ENCODE measurements at places on chromosomes 12 and 14.

DNA sequence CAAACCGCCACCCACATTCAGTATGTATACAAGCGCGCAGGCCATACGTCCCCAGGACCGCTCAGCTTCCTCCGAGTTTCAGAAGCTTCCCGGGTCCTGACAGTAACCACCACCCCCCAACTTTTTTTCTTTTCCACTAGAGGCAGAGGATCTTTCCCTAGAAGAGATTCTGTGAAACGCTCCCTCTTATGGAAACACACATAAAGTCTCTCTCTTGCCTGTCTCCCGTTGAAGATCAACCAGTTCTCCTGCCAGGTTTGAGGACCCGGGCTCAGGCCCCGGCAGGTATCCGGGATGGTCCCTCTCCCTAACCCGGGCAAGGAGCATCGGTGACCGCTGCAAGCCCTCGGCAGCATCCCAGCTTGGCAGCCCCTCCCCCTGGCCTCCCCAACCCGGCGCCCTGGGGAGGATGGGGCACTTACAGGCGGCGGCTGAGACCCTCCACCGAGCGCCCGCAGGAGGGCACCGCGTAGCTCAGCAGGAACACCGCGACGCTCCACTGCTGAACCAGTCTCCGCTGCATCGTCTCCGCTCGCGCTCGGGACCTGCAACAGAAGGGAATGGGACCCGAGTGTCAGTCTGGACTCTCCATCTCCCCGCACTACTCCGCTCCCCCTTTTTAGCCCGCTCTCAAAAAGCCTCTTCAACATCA is 3.4 kb downstream of the PTHLH start:
- DNase-seq, result peak; percentile 76

DNA sequence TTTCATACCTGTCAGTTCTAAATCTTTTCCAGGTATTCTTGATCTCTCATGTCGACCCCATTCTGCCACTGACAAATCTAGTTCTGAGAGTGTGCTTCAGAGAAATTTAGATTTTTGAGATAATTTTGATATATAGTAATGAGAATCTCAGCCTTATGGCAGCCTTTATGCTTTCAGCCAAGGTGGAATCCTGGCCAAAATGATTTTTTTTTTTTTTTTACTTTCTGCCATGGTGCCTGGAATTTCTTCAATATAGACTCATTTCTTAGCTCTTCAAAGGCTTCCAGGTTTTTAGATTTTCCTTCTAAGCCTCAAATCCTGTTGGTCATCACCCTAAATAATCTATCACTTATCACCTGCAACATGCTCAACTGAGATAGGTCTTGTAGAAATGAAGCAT is 926.6 kb downstream of the NRXN3 start:
- DNase-seq, result no peak

DNA sequence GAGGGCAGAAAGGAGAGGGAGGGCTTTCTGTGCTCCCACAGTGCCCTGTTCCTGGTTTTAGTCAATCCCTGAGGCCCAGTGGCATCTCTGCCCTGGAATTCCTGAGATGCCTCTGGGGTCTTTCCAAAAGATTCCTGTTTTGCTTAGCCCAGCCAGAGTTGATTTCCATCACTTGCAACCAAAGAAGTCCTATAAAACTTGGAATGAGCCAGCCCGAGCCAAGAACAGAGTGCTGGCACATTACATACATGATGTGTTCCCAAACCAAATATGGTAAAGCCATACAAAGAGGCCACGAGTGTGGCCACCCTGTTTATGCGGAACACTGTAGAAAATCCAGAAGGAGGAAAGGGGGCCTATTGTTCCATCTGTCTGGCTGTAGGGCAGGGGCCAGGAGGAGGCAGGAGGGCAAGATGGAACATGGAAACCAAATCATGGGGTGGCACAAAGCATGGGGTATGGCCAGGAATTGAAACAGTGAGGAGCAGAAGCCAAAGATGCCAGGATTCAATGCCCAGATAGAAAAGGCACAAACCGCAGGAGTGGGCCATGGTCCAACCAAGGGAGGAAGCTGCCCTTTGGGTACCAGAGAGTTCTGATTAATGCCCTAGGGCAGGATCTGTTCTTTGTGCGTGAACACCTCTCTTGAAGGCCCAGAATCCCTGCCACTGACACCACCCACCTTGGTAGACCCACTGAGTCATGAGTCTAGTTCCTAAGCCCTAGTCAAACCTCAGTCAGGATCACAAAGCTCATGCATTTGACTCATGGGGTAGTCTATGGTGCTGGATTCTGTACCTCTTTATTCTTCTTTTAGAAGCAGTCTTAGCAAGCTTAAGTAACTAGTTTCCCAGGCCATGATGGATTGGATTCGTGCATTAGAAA is 75.2 kb downstream of the LRRC74A start:
- no peak for DNase-seq

DNA sequence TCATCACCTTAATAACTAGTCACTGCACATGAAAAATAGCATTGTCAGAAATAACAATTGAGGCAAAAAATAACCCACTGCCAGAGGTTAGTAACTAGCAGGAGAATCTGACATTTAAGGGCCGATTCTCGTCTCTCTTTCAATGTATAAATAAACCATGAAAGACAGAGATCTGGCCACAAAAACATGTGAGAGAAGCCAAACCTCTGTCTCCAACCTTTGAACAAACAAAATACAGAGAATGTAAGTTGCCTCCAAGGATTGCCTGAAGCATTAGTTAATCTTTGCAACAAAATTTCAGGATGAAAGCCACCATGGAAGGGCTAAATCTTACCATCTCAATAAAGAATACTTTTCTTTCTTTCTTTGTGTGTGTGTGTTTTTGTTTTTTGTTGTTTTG is 257.4 kb upstream of the TMTC1 start:
- DNase-seq, result no peak

- DNase-seq, result peak; percentile 41
Measured at GRCh38 chr14:54931598-54932340, 29.1 kb upstream of the GCH1 start.

DNA sequence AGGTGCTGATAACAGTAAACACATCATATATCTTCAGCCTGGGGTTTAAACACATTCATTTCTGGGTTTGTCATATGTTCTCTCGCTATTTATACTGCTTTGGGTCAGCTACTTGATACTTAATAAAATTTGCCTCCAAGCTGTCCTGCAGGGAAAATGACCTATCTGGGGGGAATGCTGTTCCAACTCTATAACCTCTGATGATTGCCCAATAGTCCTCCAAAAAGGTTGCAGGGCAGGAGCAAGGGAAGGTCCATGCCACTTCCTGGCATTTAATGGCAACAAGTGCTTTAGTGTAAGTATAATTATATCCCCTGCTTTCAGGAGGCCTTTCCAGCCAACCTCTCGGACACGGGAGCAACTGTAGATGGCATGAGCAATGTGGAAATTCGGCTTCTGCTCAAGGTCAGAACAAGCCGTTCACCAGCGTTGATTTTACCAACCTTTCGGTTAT is 198.0 kb upstream of the EEA1 start:
- no peak for DNase-seq

DNA sequence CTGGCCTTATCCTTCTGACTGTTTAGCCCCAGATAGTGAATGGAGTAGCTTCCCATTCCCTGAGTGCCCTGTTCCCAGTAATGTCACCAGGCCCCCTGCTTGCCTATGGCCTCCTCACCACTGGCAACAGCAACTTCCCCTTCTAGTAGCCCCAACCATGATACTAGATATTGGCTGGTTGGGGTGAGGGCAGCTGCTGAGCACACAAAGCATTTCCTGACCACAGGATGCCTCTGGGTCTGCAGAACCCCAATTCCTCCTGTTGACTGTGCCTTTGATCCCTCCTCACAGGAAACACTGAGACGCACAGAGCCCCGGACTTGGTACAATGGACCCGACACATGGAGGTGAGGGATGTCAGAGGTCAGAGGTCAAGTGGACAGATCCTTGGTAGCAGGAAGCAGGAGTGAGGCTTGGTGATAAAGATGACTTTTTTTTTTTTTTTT is 597 bp downstream of the SOAT2 start:
- DNase-seq, result no peak

DNA sequence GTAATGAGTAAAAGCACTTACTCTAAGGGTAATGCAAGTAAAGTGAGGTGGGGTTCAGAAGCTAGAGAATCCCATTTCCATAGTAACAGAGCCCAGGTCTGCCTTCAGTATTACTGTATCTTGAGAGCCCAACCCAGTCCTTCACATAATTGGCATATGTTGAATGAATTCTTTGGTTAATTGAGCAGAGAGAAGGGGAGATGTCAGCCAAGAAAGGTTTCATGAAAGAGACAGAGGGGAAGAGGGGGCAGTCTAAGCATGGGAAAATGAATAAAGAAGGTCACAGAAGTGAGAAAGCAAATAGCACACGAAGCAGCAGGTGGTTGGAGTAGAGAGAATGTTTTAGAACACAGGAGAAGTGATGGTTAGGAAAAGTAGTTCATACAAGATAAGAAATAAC is 371.1 kb downstream of the SEC23A start:
- no peak for DNase-seq

- no peak for DNase-seq
Measured at GRCh38 chr14:23639048-23639890, 3.1 kb downstream of the DHRS2 start.

GRCh38 chr12:93168751-93169150 is 209.0 kb upstream of the NUDT4 start:
- no peak for DNase-seq

DNA sequence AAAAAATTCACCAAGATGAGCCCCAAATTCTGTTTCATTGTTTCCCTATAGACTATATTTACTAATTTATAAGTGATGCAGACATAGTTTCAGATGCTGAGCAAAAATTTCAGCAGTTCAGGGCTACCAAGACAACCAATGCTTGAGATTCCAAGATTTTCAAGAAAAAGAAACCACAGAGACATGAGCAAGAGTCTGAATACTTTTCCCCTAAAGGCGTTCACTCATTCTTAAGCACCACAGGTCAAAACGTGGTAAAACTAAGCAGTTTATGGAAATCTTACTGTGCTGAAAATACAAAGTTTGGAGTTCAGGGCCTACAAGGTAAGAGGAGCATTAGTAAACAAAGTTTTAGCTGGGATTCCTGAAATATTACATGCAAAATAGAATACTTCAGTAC is 221.2 kb downstream of the KCNH5 start:
- DNase-seq, result no peak

- no peak for DNase-seq
Measured at GRCh38 chr14:103194256-103195045, 71.2 kb downstream of the TNFAIP2 start.

- DNase-seq, result peak; percentile 33
Measured at GRCh38 chr14:25150934-25151790, 101.2 kb upstream of the STXBP6 start.

- DNase-seq, result no peak
Measured at GRCh38 chr14:45838597-45838996, 585.6 kb upstream of the MIS18BP1 start.

DNA sequence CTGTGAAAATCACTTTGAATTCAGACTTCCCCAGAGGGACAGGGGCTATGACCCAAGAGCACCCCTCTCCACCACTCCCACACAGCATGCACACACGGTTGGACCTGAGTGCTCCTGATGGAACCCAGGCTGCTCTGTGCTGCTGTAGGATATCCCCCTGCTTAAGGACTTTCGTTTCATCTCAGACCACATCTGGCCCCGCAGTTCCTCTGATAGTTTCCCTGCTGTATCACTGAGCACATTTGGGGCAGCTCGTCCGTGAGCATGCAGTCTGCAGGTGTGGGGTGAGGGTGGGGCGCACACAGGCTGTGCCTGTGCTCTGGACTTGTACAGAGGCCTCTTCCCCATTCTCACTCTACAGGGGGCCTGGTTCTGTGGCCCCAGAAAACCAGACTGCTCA is 345.2 kb upstream of the FKBP4 start:
- no peak for DNase-seq

DNA sequence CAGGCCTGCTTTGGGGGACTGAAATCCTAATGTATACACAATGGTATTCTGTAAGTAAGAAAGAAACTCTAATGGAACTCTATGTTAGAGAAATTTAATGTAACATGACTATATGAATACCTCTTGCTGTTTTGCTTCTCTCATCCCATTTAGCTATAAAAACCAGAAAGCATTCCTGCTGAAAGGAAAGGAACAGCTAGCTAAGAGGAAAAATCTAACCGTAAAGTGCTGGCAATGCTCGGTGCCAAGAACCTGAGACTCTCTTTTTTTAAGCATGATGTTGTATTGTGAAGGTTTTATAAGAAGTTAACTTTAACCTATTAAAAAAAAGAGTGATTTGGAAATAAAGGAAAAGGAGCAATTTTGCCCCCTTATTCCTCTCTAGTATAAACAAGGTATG is 75.6 kb upstream of the DACT1 start:
- DNase-seq, result no peak

GRCh38 chr14:104953097-104953496 is 25.1 kb downstream of the AHNAK2 start:
- no peak for DNase-seq

DNA sequence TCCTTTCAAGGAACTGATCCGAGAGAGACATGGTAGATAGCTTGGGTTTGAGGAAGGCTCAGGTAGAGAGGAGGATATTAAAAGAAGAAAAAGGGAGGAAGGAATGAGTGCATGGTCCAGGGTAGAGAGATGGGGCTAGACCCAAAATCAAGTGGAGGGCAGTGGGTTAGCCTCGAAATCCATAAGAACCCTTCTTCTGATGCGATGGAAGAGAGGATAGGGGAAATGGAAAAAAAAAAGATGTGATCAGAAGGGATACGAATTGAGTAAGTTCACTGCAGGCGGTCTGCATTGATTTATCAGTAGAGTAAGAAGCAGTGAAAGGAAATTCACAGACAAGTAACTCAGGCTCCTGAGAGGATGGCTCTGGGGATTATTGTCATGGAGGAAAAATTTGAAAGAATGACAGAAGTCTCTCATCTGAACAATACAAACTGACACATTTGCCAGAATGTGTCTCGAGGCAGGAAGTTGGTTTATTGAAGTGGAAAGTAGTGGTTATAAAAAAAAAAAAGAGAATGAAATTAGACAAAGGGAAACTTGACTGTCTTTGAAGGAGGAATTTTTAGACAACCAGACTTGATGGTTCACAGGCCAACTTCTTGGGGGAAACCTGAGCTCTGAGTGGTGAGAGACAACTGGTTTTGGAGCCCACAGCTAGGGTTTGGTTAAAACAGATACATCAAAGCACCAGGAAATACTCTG is 10.2 kb downstream of the PPFIBP1 start:
- DNase-seq, result no peak

GRCh38 chr14:96224480-96225096 is 19.9 kb downstream of the BDKRB2 start:
- DNase-seq, result no peak

GRCh38 chr14:79260406-79260805 is 950.9 kb downstream of the DIO2 start:
- DNase-seq, result no peak
